Pancreas (tissue), 10 donors: ENCODE measurements at places on chromosomes 7 and 10. TPM values are rescaled to one million over a fixed set of nuclear protein-coding genes. Genes with fewer than 3 reads are reported as not detected.

GRCh38 chr7:139505563-139505962 is 17.9 kb upstream of the CLEC2L start:
- DNase-seq = no peak
- H3K4me1 ChIP-seq = no peaks in the 10 kb centered on the region
- no peak overlapping the region for H3K4me3 ChIP-seq
- H3K36me3 ChIP-seq = no peaks in the 10 kb centered on the region
- no peaks in the 10 kb centered on the region for H3K27me3 ChIP-seq

ENKUR gene
- not detected for total RNA-seq

DNA sequence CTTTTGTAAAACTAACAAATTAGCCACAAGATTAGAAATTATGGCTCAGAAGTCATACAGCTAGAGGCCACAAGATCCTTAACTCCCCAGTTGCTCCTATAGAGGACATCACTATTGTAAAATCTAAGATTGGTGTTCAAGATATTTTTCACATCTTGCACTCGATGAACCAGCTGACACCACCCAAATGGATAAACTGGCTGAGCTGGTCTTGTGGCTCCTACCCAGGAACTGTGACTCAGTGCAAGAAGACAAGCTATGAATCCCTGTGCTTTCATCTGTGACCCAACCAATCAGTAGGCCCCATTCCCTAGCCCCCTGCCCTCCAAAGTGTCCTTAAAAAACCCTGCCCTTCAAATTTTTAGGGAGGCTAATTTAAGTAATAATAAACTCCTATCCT is 27.9 kb upstream of the R3HCC1L start:
- H3K4me3 ChIP-seq = no peak overlapping the region
- no peaks in the 10 kb centered on the region for H3K27me3 ChIP-seq
- H3K36me3 ChIP-seq = no peaks in the 10 kb centered on the region

KCNMA1 gene
- 3.9 TPM for total RNA-seq

- no peak overlapping the region for H3K4me3 ChIP-seq
- H3K36me3 ChIP-seq = no peaks in the 10 kb centered on the region
- no peak for DNase-seq
- H3K27ac ChIP-seq = no peak overlapping the region
These were observed 84.1 kb upstream of the PPIF start for GRCh38 chr10:79262959-79263746.

ADAMTS14 gene
- total RNA-seq = 0.09 TPM

DNA sequence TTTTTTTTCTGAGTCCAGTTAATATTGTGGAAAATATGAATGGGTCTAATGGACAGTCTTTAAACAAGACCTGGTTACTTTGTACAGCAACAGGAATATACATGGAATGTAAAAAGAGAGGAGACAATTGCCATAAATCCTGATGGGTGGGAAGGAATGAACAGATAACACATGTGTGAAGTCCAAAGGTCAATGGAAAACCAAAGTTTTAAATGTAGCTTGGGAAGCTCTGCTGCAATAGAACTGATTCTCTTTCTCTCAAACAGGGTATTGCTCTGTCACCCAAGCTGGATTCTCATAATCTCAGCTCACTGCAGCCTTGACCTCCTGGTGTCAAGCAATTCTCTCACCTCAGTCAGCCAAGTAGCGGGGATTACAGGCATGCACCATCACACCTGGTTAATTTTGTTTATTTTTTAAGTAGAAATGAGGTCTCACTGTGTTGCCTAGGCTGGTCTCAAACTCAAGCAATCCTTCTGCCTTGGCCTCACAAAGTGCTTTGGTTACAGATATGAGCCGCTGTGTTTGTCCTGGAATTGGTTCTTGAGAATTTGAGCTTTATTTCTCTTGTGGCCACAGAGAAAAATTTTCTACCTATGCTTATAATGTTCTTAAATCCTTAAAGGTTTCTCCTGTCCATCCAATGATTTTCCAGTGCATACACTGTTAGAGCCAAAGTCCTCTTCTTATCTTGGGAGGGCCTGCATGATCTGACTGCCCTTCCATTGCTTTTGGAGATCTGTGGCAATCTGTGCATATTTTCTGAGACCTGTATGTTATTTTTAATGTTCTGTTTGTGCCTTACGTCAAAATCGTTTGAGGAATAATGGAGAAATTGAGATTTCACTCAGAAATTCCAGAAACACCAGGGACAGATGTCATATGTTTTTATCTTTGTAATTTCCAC is 30.7 kb upstream of the ZNF92 start:
- no peak overlapping the region for H3K4me3 ChIP-seq
- no peaks in the 10 kb centered on the region for H3K36me3 ChIP-seq

C10orf62 gene
- total RNA-seq = 1.9 TPM

- H3K4me3 ChIP-seq = no peak overlapping the region
- no peaks in the 10 kb centered on the region for H3K36me3 ChIP-seq
- H3K4me1 ChIP-seq = no peaks in the 10 kb centered on the region
- no peaks in the 10 kb centered on the region for H3K27me3 ChIP-seq
- DNase-seq = no peak
These were observed 61.1 kb downstream of the WDFY4 start for GRCh38 chr10:48745662-48746245.
